Spleen (tissue), 13 donors: ENCODE measurements at places on chromosomes 3 and 15. TPM values are rescaled to one million over a fixed set of nuclear protein-coding genes. Genes with fewer than 3 reads are reported as not detected.

PATL2 gene
- 28.3 TPM for total RNA-seq

ZBTB47 gene
- 15.2 TPM for total RNA-seq

MESP2 gene
- not detected for total RNA-seq

ACKR2 gene
- 4.4 TPM for total RNA-seq

RYR3 gene
- total RNA-seq = 0.77 TPM

CHST13 gene
- 7.7 TPM for total RNA-seq

DNA sequence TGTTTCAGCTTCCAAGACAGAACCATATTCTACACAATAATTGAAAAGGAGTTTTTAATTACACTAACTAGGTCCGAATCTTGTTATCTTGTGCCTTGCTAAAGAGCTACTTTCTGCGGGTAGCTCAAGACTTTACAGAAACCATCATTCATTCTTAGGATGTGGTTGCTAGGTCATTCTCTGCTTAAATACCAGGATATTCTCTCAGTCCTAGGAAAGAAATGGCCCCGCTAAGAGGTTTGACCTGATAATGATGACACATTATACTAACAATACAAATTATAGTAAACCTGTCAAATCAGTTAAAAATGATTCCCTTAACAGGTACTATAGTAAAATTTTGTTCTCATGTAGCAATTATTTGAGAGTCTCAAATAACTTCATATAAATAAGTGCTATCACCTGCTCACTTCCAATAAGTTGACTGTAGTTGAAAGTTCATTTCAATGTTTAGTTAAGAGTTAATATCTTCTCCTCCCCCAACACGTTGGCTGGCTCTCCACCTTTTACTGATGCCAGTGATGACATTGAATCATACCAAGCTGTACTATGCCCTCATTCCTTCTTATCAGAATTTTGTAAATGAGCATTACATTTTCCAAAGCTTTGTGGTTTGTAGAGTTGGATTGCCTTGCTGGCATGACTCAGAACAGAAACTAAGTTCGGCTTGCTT is 3.6 kb upstream of the C3orf85 start:
- H3K4me1 ChIP-seq = no peaks in the 10 kb centered on the region
- no peak overlapping the region for H3K4me3 ChIP-seq
- no peak overlapping the region for H3K27ac ChIP-seq
- H3K36me3 ChIP-seq = no peaks in the 10 kb centered on the region

GRCh38 chr3:14174483-14174882 is 3.9 kb downstream of the XPC start:
- DNase-seq = no peak
- peaks cover 34% of the 10 kb centered on the region for H3K36me3 ChIP-seq
- peaks cover 50% of the 10 kb centered on the region for H3K4me1 ChIP-seq
- H3K27ac ChIP-seq = no peak overlapping the region

- no peaks in the 10 kb centered on the region for H3K4me1 ChIP-seq
- H3K4me3 ChIP-seq = no peak overlapping the region
- DNase-seq = no peak
- no peaks in the 10 kb centered on the region for H3K36me3 ChIP-seq
Observed at GRCh38 chr3:111277226-111277625, 205.6 kb downstream of the NECTIN3 start.

DNA sequence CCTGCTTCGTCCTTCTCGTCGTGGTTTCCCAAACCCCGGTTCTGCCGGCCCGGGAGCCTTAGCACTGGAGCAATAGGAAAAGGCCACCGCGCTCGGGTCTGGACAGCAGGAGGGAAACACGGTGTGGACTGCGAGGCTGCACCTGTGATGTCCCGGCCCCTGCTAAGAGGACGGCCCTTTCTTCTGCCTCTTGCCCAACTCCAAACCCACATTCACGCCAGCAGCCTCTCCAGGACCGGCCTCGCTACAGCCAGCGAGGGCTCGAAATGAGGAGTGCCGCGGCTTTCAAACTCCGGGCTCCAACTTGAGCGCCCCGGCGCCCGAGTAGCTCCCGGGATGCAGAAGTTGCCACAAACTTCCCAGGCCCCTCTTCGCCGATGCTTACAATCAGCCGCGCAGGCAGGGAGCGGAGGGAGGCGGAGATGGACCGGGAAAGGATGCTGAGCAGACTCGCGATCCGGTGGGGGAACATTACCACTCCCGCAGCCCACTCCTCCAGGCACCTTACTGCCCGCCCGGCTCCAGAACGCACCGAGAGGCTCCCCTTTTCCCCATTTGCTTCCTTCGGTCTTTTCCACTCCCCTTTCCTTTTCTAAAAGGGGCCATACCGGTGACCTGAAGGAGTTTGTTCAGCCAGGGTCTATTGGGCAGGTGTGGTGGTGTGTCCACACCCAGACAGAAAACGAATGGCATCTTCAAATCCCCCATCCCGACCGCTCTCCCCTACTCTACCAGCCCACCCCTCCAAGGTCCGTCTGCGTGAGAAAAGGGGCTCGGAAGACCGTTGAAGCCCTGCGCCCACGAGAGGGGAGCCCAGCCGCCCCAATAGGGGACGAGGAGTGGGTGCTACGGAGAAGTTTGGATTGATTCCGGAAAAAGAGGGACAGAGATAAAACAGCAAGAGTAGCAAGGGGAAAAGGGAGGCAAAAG is 18.8 kb upstream of the SATB1 start:
- H3K27ac ChIP-seq = peak overlapping the region; percentile 74
- H3K4me1 ChIP-seq = peaks cover 82% of the 10 kb centered on the region
- H3K4me3 ChIP-seq = peak overlapping the region; percentile 63
- H3K27me3 ChIP-seq = peaks cover 33% of the 10 kb centered on the region

- H3K4me3 ChIP-seq = no peak overlapping the region
- H3K27ac ChIP-seq = no peak overlapping the region
- DNase-seq = no peak
- no peaks in the 10 kb centered on the region for H3K27me3 ChIP-seq
- H3K36me3 ChIP-seq = no peaks in the 10 kb centered on the region
Observed at GRCh38 chr3:140756240-140757016, 78.6 kb downstream of the TRIM42 start.

DNA sequence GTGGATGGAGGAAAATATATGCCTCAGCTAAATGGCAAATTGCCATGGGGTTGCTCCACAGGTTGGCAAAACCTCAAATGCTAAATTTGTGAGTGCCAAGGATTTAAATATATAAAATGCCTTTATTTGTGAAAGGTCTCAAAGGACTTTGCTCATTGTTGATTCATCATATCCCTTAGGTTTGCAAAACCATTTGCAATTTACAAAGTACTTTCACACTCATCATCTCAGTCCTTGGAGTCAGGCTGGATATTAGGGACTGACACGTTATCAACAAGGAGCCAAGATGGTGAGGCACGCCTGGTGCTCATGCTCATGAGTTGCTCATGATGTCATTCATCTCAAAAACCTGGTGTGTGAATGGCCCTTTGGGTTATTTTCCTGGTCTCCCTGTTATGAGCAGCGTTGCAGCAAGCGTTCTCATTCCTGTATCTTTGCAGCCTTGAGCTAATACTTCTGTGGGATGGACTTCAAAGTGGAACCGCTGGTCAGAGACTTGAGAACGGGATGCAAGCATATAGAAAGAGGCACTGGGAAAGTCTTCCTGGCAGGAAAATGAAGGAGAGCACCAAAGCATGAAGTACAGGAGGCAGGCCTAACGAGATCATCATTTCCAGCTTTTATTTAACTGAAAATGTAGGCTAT is 66.0 kb downstream of the MYO1E start:
- H3K4me1 ChIP-seq = peaks cover 33% of the 10 kb centered on the region
- no peaks in the 10 kb centered on the region for H3K36me3 ChIP-seq
- H3K4me3 ChIP-seq = no peak overlapping the region
- no peak for DNase-seq
- no peaks in the 10 kb centered on the region for H3K27me3 ChIP-seq

GRCh38 chr3:190056742-190057141 is 64.0 kb downstream of the P3H2 start:
- no peaks in the 10 kb centered on the region for H3K36me3 ChIP-seq
- no peak for DNase-seq
- H3K4me1 ChIP-seq = peaks cover 3% of the 10 kb centered on the region
- H3K27ac ChIP-seq = peak overlapping the region; percentile 78

- no peaks in the 10 kb centered on the region for H3K4me1 ChIP-seq
- H3K36me3 ChIP-seq = no peaks in the 10 kb centered on the region
- DNase-seq = no peak
- no peaks in the 10 kb centered on the region for H3K27me3 ChIP-seq
- no peak overlapping the region for H3K4me3 ChIP-seq
Observed at GRCh38 chr3:191412759-191413158, 48.2 kb upstream of the PYDC2 start.

GRCh38 chr3:102304550-102304949 is 130.3 kb upstream of the ZPLD1 start:
- H3K4me3 ChIP-seq = no peak overlapping the region
- no peak overlapping the region for H3K27ac ChIP-seq
- H3K27me3 ChIP-seq = no peaks in the 10 kb centered on the region
- no peaks in the 10 kb centered on the region for H3K4me1 ChIP-seq

DNA sequence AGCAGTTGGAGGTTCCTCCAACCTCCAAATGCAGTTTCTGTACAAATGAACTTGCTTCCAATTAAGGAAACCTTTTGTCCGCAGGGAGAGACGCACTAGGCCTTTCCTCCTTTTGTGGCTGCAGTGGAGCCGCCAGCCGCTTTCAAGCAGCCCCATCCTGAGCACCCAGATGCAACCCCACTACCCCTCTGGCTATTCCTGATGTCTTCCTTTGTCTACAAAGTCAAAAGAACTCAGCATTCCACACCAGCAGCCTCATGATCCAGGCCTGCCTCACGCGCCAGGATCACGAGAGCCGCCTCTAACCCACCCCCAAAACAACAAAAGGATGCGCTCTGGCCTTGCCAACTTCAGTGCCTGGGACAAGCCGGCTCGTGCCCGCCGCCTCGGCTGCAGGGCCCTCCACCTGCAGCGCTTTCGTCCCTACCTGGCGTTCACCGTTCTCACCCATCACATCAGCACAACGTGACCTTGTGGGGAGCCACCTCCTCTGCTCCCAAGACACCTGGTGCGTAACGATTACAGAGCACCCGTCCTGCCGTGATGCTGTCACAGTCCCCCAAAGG is 48.2 kb upstream of the MUC4 start:
- no peaks in the 10 kb centered on the region for H3K27me3 ChIP-seq
- no peak overlapping the region for H3K27ac ChIP-seq
- no peaks in the 10 kb centered on the region for H3K36me3 ChIP-seq
- peaks cover 16% of the 10 kb centered on the region for H3K4me1 ChIP-seq
- no peak for DNase-seq

- no peaks in the 10 kb centered on the region for H3K36me3 ChIP-seq
- peaks cover 42% of the 10 kb centered on the region for H3K4me1 ChIP-seq
- no peaks in the 10 kb centered on the region for H3K27me3 ChIP-seq
- DNase-seq = peak; percentile 97
- peak within 1 kb of the TSS; percentile 77 for H3K4me3 ChIP-seq
Observed at GRCh38 chr15:74889883-74890664, at the start of gene MPI. MPI (plus strand) TSS chr15:74890042; CDS start chr15:74890074, 32 bp downstream.

GRCh38 chr15:27686369-27686768 is 412.7 kb downstream of the OCA2 start:
- no peak overlapping the region for H3K27ac ChIP-seq
- H3K36me3 ChIP-seq = no peaks in the 10 kb centered on the region
- no peak for DNase-seq
- no peak overlapping the region for H3K4me3 ChIP-seq
- H3K27me3 ChIP-seq = no peaks in the 10 kb centered on the region

- no peak overlapping the region for H3K27ac ChIP-seq
- H3K4me1 ChIP-seq = no peaks in the 10 kb centered on the region
- no peaks in the 10 kb centered on the region for H3K36me3 ChIP-seq
- no peak for DNase-seq
- no peaks in the 10 kb centered on the region for H3K27me3 ChIP-seq
Observed at GRCh38 chr3:167300207-167300606, 79.9 kb downstream of the ZBBX start.

- no peaks in the 10 kb centered on the region for H3K4me1 ChIP-seq
- no peak overlapping the region for H3K27ac ChIP-seq
- no peak overlapping the region for H3K4me3 ChIP-seq
- DNase-seq = no peak
- H3K27me3 ChIP-seq = no peaks in the 10 kb centered on the region
Observed at GRCh38 chr3:193520738-193521137, 34.0 kb downstream of the ATP13A4 start.

GRCh38 chr3:108183971-108184370 is 38.3 kb downstream of the IFT57 start:
- no peak for DNase-seq
- no peak overlapping the region for H3K4me3 ChIP-seq
- H3K36me3 ChIP-seq = no peaks in the 10 kb centered on the region
- H3K4me1 ChIP-seq = peaks cover 11% of the 10 kb centered on the region

DNA sequence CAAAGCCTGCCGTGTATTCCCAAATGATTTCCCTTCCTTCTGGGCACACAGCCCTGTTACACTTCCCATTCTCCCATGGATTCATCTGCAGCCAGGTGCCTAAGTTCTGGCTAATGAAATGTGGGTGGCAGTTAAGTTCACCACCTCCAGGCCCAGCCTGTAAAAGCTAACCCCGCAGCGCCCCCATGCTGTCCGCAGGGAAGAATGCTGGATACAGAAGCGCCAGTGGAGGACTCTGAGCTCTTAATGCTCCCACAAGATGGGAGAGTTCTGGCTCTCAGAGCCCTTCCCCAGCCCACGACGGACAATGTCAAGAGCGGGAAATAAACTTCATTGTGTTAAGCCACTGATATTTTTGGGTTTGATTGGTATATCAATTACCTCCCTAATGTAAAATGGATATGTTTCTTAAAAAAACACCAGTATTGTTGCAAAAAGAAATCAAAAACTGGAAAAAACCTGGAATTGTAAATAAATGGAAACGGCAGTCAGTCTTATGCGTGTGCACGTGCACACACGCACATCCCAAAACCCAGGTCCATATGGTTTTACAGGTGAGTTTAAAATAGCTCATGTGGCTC is 37.7 kb upstream of the FGD5 start:
- H3K4me1 ChIP-seq = peaks cover 17% of the 10 kb centered on the region
- H3K27me3 ChIP-seq = no peaks in the 10 kb centered on the region
- no peak overlapping the region for H3K4me3 ChIP-seq
- H3K27ac ChIP-seq = no peak overlapping the region

DNA sequence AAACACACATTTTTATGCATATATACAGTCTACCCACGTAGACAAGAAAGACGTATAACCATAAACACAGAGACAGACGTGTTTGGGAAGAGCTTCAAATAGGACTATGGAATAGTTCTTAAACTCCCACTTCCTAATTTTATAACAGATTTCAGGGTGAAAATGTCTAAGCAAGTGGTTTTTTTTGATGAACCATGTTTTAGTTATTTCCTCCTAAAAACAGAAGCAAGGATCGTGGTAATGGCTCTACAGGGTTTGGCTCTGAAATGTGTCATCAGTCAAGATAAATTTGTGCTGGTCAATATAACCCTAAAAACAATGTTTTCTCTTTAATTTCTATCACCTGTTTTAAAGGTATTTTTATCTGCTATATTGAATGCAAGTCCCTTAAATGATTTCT is 58.2 kb downstream of the FMN1 start:
- no peak for DNase-seq
- H3K27me3 ChIP-seq = no peaks in the 10 kb centered on the region
- H3K36me3 ChIP-seq = no peaks in the 10 kb centered on the region
- no peak overlapping the region for H3K27ac ChIP-seq

DNA sequence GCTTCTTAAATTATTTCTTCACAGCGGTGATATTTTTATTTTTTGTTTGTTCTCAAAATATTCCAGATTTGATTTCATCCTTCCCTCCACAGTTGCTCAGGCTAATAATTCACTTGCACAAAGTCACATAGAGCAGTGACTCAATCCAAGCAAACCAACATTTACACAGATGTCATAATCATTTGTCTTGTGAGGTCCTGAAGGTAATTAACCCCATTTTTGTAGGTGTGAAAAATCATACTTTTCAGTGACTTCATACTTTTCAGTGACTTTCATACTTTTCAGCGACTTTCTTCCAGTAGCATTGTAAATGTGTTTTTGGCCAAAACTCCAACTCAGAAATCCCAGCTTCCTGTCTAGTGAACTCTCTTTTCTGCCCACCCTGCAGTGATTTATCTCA is 32.1 kb downstream of the CD200 start:
- H3K27me3 ChIP-seq = no peaks in the 10 kb centered on the region
- peaks cover 10% of the 10 kb centered on the region for H3K36me3 ChIP-seq
- peaks cover 23% of the 10 kb centered on the region for H3K4me1 ChIP-seq
- peak overlapping the region; percentile 29 for H3K27ac ChIP-seq
